Glomerular endothelial cell (primary cell): ENCODE measurements at places on chromosomes 3 and 15. TPM values are rescaled to one million over a fixed set of nuclear protein-coding genes. Genes with fewer than 3 reads are reported as not detected.

DNA sequence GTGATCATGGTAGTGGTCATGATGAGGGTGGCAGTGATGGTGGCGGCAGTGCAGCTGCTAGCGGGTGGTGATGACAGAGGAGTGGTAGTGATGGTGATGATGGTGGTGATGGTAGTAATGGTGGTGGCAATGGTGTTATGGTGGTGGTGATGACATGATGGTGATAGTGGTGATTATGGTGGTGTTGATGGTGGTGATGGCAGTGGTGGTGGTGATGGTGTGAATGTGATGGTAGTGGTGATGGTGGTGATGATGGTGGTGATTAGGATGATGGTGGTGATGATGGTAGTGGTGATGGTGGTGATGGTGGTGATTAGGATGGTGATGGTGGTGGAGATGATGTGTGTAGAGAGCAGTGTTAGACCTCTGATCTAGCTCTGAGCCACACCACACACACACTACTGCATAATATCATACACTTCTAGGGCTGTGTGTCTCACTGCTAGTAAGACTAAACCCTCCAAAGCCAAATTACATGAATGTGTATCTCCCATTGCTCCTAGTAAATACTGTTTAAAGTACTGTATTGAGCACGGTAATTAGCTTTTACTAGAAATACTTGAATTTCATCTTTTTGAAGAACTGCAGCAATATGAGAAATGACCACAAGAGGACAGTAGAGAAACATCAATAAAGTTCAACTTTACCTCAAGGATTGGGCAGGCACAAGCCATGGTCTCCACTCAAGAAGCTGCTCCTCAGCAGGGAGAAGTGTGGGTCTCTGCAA is 28.8 kb downstream of the TMED3 start:
- DNase-seq: peak; percentile 41

CAMK2N2 gene
- 0.58 TPM in 1 of 2 replicates, not detected in the other for total RNA-seq

GRCh38 chr3:81339040-81339845 is 422.2 kb downstream of the GBE1 start:
- DNase-seq: peak; percentile 9

DNA sequence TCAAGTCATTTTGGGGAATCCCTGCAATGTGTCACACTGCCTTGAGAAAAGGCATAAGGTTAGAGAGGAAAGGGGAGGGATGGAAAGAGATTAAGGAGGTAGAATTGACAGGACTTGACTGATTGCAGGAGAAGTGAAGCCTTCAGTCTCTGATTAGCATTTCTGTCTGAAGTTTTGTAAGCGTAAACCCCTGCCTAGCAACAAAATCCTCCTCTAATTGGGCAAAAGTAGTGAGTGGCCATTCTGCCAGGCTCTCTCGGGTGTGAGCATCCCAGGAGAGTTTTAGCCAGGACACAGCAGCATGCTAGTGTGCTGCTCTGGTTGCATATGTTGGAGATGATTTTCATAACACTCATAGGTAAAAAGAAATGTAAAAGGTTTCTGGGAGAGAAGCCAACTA is 117.0 kb upstream of the MRPL3 start:
- DNase-seq: no peak

GRCh38 chr15:31905054-31905453 is 125.3 kb upstream of the CHRNA7 start:
- no peak for DNase-seq

- no peak for DNase-seq
Measured at GRCh38 chr3:129504471-129505100, 23.9 kb upstream of the RHO start.

PLCH1 gene
- total RNA-seq: 1.2 TPM in 1 of 2 replicates, not detected in the other

DNA sequence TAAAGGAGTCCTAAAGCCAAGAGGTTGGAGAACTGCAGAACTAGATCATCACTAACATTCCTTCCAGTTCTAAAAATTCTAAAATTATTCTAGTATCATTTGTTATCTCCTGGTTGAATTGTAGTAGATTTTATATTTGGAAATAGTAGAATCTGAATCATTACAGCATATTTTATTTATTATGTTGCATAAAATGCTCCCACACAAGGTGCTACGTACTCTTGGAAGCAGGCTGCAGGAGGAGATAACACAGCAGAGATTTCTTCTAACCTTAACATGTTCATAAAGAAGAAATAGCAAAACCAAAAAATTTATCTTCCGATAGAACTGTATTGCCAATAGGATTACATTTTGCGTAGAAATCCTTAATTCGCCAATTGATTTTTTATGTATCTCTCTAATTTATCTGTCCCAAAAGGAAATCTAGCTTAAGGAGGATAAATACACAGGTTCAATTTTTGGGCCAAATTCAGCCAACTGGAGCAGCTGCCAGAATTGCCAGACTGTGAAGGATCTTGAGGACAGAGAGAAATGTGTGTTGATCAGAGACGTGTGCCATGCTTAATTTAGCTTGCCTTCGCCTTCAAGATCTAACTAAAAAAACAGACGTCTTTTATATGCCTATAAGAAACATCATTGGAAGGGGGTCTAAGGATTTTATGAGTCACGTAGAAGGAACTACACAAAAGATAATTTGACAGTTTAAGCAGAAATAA is 134.4 kb upstream of the MITF start:
- DNase-seq: no peak

BOC gene
- 2.2 and 4.2 TPM in 2 replicates for total RNA-seq

CRTAP gene
- total RNA-seq: 171 and 237 TPM in 2 replicates

- DNase-seq: no peak
Measured at GRCh38 chr3:10723991-10724390, 92.0 kb upstream of the SLC6A11 start.
